NCI-H1930 (cell line): ENCODE measurements at places on chromosomes 3 and 15.

DNA sequence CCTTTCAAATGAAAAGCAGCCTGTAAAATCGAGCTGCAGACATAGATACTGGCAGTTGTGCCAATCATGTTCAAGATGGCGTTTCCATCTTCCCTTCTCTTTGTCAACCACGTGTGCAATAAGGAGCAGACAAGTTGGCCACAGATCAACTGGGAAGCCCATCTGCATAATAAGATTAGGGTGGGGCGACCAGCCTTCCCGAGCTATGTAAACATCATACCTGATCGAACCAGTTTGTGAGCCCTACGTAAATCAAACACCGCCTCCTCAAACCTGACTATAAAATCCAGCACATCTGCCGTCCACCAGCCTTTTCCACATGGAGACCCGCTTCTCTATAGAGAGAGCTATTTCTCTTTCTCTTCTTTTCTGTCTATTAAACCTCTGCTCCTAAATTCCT lies 37.2 kb downstream of the TRIM42 start:
- DNase-seq: no peak

- no peak for DNase-seq
Measured at GRCh38 chr3:179324270-179324754, 1.5 kb downstream of the ZNF639 start.

GRCh38 chr3:51619983-51620382 lies 51.1 kb upstream of the TEX264 start:
- no peak for DNase-seq

DNA sequence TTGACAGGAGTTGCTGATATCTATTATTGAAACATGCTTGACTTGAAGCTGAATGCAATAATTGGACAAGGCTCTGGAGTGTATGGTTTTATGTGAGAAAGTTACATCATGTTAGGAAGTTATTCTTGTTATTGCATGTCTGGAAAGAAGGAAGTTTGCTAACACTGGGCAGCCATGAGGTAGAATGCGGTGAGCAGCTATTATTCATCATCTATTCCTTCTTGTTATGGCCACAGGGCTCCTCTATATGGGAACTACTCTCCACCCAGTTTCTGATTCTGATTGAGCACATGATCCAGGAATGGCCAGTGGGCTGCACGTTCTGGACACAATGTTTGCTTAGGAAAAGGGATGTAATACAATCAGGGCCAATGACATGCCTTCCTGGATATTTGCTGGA lies 37.8 kb upstream of the SCN5A start:
- DNase-seq: no peak

GRCh38 chr15:85327820-85328219 lies 52.6 kb upstream of the AKAP13 start:
- no peak for DNase-seq

- DNase-seq: no peak
Measured at GRCh38 chr3:189488241-189488767, 142.9 kb upstream of the TP63 start.

DNA sequence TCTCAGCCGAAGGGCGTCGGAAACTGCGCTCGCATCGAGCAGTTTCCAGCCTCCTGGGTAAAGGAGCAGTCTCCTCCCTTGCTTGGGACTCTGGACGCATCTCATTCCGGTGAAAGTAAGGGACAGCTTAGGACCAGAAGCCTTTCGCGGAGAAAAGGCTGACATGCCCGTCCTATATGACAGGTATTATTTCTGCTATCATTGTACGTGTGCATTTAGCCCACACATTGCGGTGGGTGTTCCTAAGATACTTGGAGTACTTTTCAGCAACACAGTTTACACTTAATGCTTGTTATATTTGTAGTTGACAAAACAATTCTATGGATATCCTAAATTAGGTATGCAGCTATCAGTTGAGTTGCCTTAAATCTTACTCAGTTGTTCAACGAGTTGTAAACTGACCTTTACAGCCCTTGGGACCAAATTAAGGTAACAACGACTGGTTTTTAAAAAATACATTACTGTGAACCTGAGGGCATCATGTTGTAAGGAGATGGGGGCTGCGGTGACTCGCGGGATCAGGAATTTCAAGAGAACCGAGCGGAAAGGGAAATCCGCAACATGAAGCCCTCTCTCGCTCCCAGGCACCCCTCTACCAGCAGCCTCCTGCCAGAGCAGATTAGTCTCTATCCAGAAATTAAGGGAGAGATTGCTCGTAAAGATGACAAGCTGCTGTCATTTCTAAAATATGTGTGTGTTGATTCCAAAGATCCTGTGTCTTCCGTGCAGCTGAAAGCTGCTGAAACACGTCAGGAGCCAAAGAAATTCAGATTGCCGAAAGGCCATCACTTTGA lies 632 bp upstream of the COPS2 start:
- no peak for DNase-seq

DNA sequence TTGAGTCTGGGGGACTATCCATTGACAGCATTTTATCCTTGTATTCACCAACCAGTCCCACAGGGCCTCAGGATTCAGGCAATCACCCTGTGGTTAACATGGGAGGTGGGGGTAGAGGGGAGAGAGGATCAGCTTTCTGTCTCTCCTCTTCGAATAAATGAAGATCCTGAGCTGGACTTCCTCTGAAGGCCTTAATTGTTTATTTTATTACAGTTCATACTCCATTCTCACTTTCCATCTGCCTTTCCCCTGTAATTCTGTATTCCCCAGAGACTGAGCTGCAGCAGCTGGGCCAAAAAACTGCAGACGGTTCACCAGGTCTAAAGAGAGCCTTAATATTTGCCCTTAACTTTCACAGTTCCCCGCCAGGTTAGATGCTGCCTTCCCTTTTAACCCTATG lies 11.9 kb downstream of the TAGLN3 start:
- no peak for DNase-seq

GRCh38 chr3:107313711-107314110 lies 63.5 kb upstream of the CCDC54 start:
- DNase-seq: no peak

- no peak for DNase-seq
Measured at GRCh38 chr3:65851827-65852226, 186.9 kb downstream of the MAGI1 start.
